Posterior cingulate gyrus (tissue), 11 donors: ENCODE measurements at places on chromosomes 13 and 19.
A peak's percentile ranks its signal among the peaks of the same experiment; 100 is the strongest.

DNA sequence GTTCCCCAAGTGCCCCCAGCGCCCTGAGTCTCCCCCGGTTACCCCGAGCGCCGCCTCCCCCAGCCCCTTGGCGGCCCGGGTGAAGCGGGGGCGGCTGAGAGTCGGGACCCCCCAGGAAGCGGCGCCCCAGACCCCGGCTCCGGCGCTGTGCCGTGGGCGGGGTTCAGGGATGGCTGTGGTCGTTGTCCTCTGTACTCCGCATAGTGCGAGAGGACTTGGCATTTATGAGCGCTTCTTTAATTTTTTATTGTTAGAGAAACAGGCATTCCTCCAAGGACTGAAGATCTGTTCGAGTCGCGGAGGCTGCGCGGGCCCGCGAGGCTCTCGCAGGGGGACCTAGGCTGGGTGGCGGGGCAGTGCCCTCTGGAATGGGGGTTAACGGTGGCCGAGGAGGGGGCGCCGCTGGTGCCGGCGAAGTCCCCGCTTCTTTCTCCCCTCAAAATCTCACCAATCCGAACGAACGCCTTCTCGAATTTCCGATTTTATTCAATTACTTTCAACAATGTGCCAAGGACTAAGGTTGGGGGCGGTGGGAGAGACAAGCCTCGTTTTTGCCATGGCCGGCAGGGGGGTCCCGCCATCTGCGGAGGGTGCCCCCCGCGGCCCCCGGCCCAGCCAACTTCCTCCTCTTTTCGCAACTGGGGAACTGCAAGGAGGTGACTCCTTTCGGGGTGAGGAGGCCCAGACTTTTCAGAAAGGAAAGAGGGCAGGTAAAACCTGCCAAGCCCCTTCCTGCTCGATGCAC lies 596 bp upstream of the GJB2 start:
- no peak for DNase-seq

- no peak for DNase-seq
These were observed 67.7 kb upstream of the USP29 start for GRCh38 chr19:57052081-57052480.

DNA sequence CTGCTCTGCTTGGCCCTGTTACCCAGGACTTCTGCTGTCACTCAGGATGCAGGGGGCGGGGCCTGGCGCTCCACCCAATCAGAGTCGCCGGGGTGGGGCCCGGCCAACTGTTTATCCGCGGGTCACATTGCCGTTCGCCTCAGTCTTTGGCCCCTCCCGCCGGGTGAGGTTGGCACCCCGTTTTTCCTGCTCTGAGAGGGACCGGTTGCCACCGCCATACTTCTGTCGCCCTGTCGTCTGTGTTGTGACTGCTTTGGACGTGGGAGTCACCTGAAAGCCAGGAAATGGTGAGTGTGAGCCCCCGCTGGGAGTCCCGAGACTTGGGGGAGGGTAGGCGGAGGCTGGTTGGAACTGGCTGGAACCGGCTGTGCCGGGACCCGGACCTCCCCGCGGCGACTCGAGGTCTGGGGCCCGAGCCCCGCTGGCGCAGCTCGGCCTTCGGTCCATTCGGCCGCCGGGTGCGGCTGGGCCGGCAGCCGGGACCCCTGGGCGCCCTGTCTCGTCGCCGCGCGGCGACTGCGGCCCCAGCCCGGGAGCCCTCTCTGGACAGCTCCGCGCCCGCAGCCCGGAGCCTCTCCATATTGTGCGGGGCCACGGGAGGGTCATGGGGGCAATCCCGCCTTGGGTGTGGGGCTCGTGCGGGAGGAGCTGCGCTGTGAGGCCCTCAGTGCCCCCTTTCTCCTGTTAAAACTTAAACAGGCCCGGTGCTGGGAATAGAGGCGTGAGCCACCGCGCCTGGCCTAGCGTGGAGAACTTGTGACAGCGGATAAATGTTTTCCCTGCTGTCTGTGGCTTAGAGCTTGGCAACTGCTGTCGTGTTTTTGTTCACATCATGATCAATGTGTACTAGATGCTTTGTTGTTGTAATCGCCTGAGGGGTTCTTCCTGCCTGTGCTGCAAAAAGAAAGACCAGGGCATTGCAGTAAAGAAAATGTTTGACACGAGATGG lies at the start of gene ZNF844:
Gene ZNF844, plus strand, starts transcription at position 142 of the 949 bp plus-strand sequence. Its CDS starts 143 bp downstream, at position 285.
- peak; percentile 98 for DNase-seq

DNA sequence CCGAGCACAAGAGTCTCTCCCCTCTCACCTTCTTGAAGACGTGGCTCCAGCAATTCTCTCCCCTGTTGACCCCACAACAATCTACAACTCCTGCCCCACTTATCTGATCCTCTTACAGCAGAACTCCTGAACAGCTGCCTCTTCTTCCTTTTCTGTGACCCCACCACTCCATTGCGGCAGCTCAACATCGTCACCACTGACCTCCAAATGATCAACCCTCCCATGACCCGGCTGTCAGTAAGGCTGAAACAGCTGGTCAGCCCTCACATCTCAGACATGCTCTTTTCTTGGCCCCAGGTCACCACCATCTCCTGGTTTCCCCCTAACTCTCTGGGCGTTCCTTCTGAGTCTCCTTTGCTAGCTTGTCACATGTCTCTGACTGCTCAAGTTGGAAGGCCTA lies 1.8 kb downstream of the EXOSC5 start:
- no peak for DNase-seq

DNA sequence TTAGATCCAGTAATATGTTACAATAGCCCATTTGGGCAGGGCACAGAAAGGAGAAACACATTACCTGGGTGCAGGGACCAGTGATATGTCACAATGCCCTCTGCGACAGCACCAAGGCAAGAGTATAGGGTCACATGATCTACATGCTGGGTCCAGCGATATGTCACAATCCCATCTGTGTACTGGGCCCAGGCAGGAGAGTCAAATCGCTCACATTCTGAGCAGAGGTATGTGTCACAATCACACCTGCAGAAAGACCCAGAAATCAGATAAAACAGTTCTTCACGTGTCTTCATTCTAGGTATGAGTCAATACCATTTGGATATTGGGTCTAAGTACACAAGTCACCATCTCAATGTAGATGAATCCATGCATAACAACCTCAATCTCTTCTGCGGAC lies 7.1 kb upstream of the ZNF43 start:
- no peak for DNase-seq

DNA sequence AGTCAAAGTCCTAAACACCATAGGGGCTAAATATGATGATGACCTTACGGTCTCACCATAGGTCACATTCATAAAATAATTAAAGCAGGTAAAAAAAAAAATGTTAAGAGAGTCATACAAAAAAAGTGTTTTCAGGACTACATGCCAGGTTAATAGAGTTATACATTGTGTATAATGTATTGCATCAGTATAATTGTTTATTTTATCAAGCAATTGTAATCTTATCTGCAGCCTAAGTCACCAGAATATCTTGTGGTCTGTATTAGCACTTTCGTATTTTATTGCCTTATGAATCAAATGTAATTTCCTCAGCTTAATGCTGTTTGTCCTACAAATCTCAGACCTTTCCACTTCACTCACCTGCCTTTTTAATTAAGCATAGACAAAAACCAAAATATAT lies 972.9 kb upstream of the PCDH20 start:
- DNase-seq = no peak

DNA sequence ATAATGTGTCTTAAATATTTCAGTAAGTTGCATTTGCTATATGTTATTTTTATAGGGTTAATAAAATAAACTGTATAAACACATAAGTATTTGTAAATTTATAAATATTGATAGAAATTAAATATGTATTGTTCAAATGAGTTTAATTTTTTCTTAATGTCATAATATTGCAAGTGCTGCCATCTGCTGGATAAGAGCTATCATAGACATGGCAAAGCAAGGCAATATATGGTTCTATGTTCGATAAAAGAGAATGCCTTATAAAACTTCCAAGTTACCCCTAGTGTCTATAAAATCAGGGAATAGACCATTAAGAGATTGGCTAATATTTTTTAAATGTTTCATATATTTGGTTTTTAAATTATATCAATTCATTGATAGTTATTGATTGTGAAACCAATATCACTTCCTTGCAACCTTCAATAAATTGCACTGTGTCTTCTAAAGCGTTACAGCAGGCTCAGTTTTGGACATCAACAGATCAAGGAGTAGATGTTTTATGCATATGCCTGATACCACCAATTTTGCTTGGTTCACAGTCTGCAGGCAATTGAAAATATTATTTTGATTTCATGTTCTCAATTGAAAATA lies 29.0 kb upstream of the SLITRK6 start:
- DNase-seq = no peak

- DNase-seq = peak; percentile 47
These were observed 94.7 kb upstream of the RAP2A start for GRCh38 chr13:97339019-97339987.

DNA sequence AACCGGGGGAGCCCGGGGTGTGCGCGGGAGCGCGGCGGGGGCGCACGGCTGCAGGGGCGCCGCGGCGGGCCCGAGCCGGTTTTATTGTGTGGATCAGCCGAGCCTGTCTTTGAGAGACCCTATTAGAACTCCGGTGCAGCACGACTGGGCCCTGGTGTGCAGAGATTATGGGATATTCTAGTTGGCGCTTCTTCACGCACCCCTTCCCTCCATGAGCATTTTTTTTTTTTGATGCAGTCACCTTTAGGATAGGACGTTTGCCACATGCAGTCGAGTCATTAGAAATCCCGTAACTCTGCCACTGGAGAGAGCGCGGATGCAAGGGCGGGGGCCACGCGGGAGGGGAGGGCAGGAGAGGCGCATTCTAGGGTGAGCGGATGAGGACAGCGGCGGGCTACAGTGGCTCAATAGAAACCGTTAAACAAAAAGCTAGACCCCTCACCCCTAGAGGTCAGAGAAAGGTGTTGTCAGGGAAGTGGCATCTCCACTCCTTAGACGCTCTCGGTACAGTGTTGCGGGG lies 3.7 kb downstream of the FGF9 start:
- DNase-seq = no peak

- no peak for DNase-seq
These were observed 29.6 kb downstream of the ELL start for GRCh38 chr19:18491995-18492953.
